ENCODE measurements at places on chromosomes 3 and 15. TPM values are rescaled to one million over a fixed set of nuclear protein-coding genes. Genes with fewer than 3 reads are reported as not detected.

DNA sequence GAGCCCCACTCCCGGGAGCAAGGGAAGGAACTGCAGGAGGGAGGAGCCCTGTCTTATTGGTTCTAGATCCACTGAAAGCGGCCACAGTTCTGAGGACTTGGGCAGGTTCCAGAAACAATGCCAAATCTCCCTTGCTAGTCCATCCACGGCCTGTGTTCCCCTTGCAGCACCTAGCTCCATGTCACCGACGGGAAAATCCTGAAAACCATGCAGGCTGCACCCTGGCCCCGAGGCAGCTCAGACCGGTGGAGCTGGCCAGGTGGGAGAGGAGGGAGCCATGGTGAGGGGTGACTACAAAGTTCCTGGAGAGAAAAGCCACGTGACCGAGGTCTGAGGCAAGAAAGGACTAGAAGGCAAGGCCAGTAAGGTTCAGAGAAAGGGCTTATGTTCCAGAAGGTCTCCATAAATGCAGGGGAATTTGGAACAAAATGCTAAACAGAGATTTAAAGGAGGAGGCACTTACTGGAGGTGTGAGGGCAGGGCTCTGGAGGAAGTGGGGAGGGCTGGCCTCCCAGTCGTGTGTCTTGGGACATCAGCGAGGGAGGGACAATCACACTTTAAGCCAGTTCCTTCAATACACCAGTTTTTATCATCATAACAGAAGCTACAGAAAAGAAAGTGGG, 5.4 kb downstream of the MGLL start:
- DNase-seq: no peak

DNA sequence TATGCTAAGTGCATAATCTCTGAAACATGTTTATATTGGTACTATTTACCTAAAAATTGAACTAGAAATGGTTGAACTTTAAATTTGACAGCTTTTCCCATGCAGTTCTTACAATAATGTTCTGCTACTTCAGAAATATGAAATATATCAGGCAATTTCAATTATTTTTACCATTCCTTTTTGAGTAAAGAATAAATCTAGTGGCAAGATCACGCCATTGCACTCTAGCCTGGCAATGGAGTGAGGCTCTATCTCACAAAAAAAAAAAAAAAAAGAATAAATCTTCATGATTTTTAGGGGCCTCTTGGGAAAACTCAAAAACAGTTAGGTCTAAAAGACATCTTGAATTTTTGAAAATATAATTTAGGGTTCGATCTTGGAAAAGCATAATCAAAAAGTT, 10.6 kb upstream of the DNAAF4 start:
- DNase-seq: no peak

DNA sequence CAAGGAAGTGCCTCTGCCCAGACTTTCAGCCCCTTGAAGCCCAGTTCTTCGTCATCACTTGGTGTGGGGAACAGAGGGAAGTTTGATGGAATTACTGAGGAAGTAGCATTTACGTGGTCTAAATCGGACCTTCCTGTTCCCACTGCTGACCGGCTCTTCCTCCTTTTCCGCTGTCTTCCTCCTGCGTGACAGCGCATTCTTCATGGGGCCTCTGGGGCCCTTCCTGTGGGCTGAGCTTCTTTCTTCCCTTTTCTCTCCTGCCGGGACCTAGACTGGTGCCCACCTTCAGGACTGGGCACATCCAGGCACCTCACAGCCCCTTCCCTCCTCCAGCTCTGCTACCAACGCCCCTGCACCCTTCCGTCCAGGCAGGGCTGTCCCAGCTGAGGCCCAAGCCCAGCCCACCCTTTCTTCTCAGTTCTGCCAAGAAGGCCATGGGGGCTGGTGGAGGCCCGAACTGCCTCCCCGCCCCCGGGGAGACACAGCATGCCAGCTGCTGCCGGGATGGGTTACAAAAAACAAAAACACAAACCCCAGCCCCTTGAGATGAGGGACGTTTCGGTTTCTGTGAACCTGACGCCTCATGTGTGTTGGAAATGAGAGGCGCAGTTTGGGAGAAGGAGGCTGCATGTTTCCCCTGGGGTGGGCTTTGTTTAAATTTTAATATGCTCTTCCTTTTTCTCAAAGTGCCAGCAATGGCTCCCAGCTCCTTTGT, 19.1 kb downstream of the ZNF710 start:
- DNase-seq: no peak

- no peak for DNase-seq
Measured at GRCh38 chr15:96121086-96121920, 209.2 kb upstream of the NR2F2 start.

DNA sequence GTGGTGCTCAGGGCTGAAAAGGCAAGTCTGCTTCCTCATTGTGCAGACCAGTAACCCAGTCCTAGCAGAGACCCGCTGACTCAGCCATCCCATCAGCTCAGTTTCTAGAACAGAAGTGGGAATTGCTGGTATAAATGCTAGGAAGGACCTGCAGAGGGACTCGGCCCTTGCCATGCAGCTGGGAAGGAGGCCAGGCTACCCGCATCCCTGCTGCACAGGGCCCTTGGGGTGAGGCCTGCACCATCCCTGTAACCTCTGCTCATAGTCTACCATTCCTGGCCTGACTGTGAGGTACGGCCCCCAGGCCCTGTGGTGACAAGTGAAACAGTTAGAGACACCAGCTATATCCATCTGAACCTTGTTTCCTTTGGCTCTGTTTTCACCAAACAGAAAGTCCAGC, 23.5 kb downstream of the RAB6B start:
- no peak for DNase-seq

DNA sequence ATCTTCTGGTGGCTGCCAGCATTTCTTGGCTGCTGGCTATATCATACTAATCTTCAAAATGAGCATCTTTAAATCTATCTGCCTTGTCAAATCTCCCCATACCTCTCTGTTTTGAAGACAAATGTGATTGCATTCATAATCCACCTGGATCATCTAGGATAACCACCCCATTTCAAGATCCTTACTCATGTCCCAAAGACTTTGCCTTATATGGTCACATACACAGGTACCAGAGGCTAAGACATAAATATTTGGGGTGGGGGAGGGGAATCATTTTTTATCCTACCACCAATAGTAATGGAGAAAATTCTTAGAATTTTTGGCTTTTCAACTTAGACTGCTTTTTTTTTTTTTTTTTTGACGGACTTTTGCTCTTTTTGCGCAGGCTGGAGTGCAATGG, 970.8 kb downstream of the PLOD2 start:
- DNase-seq: no peak

GRCh38 chr3:47022641-47023071, 43.2 kb downstream of the NBEAL2 start:
- no peak for DNase-seq

- no peak for DNase-seq
Measured at GRCh38 chr15:98562331-98562937, 85.9 kb upstream of the IGF1R start.

GRCh38 chr3:124878561-124879336, 8.4 kb downstream of the ITGB5 start:
- no peak for DNase-seq

GRCh38 chr15:98321896-98322295, 326.4 kb upstream of the IGF1R start:
- no peak for DNase-seq

GRCh38 chr3:16290007-16290826, 25.2 kb downstream of the OXNAD1 start:
- DNase-seq: peak; percentile 54

DNA sequence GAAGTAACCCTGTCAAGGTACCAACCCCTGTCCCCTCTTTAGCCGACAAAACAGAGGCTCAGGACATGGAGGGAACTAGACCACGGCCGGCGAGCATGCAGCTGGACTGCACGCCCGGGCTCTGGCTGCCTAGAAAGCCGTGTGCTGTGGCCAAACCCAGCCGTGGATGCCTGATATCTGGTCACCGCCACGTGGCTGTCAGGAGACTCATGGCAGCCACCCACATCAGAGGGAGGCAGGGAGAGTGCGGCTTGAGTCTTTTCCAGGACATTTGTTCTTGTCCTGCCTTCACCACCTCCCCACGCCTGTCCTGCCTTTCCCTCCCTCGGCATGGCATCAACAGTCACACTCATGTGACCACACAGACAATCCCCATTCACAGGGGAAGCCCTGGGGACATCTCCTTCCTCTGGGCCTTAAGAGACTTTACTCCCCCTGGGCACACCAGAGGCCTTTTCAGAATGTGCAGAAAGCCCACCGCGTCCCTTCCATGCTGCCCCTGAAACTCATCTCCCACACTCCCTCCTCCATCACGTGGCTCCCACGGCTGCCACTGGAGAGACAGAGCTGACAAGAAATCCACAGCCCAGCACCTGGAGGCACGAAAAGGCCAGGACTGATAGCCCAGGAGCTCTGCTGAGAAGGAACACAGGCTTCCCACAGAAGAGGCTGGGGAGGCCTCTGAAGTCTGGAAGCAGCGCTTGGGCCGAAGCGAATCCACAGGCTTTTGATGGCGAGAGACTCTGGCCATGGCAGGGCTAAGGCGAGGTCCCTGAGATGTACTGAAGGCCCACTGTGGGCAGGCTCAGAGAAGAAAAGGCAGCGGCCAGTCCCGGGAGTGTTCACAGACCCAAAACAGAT, 71.2 kb upstream of the IQSEC1 start:
- DNase-seq: no peak

DNA sequence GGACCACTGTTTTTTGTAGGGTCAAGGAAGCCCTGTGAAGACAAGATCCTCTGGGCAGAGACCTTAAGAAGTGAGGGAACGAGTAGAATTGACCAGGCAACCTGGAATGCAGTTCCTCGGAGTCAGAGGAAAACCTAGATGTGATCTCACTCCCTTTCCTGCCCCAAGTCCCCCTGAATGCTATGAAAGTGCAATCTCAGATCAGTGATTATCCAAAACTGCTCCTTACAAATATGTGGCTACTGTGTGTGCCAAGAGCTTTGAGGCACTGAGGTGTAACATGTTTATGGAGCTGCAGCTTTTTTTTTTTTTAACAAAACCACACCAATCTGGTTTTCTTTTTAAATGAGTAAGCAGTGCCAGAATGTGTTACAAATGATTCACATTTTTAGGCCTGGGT, 35.8 kb downstream of the THSD4 start:
- DNase-seq: no peak

- no peak for DNase-seq
Measured at GRCh38 chr3:123008840-123009239, 18.7 kb downstream of the SEMA5B start.

- DNase-seq: no peak
Measured at GRCh38 chr3:153291059-153291685, 129.1 kb downstream of the RAP2B start.

DNA sequence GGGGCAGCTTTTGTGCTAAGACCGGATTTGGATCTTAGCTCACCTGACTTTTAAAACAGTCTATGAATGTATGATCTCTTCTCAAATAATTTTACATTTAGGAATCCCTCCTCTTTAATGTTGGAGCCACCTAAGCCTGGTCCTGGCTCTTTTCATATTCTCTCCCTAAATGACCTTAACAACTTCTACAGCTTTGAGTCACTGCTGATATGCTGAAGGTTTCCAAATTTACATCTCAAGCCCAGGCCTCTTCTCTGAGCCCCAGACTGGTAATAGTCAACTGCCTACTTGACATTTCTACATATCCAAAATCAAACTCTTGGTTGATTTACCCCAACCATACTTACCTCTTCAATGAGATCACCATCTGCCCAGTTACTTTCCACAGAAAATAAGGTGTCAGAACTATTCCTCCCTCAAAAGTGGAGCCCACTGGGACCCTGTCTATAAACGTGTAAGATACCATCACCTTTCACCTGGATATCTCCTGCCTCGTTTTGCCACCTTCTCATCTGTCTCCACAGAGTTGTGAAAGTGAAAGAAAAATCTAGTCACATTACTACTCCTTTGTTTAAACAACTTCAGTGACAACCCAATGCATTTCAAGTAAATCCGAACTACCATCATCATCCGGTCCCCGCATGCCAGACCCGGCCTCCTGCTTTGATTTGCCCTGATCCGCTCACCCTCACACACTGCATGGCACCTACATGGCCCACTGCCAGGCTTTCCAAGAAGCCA, 48.8 kb downstream of the UBP1 start:
- DNase-seq: no peak

The GRK7 gene
- total RNA-seq: 0.15 TPM

The RLBP1 gene
- not detected for total RNA-seq

The TGM4 gene
- total RNA-seq: not detected

The ALDH1A2 gene
- 0.73 TPM for total RNA-seq

The GPR27 gene
- 1.0 TPM for total RNA-seq

The UBE2E1 gene
- 39.1 TPM for total RNA-seq

The LYZL4 gene
- not detected for total RNA-seq

The SEMA7A gene
- total RNA-seq: 2.3 TPM

The CCDC9B gene
- 2.2 TPM for total RNA-seq

Measured in T-cell (primary cell).